ENCODE measurements at places on chromosomes 13 and 19.

DNA sequence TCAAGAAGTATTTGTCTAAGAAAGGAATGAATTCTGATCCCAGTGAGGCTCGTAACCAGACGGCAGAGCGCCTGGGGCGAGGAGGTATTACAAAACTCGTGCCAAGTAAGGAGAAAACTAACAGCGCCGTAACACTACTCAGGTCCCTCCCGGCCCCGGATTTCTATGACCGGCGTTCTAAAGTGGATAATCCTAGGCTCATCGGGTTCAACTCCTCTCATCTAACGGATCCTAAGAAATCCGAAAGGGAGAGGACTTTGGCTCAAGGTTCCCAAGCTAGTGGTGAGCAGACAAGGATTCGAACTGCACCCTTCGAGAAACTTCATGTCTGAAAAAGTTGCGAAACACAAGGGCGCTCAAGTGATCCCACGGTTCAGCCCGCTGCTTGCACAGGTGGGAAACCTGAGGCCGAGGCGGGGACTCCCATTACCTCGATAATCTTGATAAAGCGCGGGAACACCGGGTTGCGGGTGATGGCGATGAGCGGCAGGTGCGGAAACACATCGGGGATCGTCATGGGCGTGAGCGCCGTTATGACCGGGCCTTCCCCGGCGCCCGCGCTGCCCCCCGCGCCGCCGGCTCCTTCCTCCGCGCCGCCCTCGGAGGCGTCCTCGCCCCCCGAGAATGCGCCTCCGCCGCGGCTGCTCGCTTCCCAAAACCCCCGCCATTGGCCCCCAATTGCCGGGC is 529 bp downstream of the LONP1 start:
- DNase-seq: no peak

DNA sequence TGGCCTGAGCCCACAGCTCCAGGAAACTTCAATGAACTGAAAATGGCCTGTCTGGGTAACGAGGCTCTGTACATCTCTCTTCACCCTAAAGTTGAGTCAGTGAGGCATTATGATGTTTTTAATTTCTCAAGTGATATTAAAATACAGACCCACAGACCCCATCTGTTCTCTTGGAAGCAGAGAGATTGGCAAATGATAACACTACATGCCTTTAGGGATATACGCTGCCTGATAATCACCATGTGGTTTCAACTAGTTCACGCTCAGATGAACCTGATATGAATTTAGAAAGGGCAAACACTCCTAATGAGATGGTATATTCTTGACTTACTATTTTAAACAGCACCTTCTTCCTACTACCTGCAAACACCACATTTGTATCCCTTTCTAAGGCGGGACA is 127.5 kb downstream of the RFC3 start:
- DNase-seq: no peak

- no peak for DNase-seq
These were observed 2.9 kb upstream of the IRS2 start for GRCh38 chr13:109789262-109789661.

DNA sequence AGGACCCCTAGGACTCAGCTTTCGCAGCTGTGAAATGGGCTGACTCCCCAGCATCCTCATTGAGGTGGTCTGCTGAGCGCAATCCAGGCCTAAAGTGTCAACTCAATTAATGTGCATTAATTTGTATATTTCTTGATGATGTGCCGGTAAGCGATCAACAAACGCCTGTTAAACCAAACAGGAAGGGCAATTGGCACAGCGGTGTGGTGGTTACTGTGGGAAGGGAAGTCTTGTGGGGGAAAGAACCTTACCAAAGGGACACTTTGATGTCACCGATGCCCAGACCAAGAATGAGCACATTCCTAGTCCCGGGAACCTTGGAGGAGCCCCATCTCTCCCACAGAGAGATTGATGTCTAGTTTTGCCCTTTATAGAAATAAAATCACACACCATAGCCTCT is 1.6 kb downstream of the JAK3 start:
- no peak for DNase-seq

DNA sequence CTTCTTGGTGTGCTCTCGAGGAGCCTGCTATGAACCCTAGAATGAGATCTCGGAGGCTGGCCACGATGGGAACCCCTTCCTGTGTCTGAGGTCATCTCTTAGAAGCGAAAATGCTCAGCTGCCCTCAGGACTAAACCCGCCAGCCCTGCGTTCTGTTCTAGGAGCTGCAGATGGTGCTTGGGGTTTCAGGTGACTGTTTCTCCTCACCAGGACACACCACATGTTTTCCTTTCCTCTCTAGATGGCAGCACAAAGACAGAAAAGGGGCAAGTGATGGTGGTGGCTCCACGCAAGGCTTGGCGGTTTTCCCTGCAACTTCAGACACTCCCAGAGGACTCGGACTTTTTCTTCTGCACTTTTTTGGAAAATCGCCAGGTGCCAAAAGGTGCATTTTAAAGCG is 60.1 kb downstream of the RNASEH2B start:
- DNase-seq: no peak

DNA sequence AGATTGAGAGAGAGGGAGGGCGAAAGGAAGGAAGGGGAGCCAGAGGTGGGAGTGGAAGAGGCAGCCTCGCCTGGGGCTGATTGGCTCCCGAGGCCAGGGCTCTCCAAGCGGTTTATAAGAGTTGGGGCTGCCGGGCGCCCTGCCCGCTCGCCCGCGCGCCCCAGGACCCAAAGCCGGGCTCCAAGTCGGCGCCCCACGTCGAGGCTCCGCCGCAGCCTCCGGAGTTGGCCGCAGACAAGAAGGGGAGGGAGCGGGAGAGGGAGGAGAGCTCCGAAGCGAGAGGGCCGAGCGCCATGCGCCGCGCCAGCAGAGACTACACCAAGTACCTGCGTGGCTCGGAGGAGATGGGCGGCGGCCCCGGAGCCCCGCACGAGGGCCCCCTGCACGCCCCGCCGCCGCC is at the start of gene TNFSF11:
TNFSF11 (plus strand) TSS at position 142 of the 400 bp plus-strand sequence; CDS start at position 294, 152 bp downstream.
- no peak for DNase-seq

GRCh38 chr13:114111577-114111976 is 20.8 kb downstream of the RASA3 start:
- no peak for DNase-seq

DNA sequence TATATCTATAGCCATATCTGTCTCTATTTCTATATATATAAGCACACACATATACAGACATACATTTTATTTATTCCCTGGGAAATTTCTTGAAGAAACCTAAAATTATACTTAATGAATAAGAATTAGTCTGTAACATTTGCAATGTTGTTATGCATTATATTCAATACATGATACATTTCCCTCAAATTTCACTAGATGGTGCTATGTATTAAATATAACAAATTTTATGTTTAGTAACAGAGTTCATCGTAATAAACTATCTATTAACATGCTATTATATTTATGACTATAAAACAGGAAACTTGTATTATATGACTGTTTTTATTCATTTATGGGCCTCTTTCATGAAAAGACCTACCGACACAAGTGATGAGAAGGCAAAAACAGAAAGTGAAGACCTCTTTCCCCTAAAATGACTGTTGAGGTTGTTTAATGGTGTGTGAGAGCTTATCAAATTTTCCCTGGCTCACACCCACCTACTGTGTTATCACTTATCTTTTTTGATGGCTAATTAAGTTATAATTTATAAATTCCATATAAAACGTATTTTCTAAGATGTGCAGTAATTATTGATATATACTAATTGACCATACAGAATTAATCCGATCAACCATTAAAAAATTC is 881.9 kb downstream of the SLITRK6 start:
- DNase-seq: no peak

DNA sequence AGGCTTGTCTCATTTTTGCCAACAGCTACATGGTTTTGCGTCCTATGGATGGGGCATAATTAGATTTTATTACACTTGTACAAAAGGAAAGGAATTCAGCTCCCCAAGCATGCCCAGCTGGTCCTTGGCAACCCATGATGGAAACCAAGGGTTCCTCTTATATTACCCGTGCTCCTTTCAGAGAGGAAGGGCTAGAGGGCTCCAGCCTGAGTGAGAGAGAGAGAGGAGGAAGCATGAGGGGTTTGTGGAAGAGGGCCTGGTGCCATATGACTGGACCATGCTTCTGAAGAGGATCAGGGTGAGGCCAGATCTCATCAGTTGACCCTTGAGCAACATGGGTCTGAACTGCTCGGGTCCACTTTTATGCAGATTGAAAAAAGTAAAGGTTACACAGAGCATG is 3.5 kb upstream of the RPS9 start:
- no peak for DNase-seq

- DNase-seq: peak; percentile 58
These were observed at the start of gene NDUFS7 for GRCh38 chr19:1383312-1384084. TSS of gene NDUFS7 (plus strand) at chr19:1383907. CDS start at chr19:1383927, 20 bp downstream.

DNA sequence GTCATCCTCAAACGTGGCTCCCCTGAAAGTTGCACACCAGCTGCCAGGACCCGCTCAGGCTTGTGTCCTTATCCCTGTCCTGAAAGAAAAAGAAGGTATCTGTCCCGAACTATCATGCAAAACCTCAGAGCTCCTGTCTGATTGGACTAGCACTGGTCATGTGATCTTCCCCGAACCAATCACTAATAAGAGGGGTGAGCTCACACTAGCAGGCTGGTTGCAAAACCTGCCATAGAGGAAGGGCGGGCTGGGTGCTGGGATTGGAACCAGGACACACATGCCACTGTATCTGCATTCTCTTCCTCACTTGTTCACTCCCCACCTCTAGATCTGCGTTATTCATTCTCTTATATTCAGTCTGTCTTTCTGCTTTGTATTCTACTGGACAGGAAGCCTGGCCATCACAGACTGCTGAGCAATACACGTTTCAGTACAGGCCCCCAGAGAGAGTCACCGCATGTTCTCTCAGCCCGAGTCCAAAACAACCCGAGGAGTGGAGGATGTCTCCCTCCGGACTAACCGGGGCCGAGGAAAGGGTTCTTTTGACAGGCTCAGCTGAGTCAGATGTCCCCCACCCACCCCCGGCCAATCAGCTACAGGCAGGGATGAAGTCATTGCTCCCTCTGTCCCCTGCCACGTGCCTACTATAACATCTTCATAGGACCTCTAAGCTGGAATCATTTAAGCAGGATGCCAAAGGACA is 97.7 kb downstream of the SIPA1L3 start:
- no peak for DNase-seq

- no peak for DNase-seq
These were observed 12.7 kb upstream of the NUMBL start for GRCh38 chr19:40703029-40703755.

- DNase-seq: no peak
These were observed 2539.0 kb upstream of the PCDH20 start for GRCh38 chr13:63954683-63955082.

DNA sequence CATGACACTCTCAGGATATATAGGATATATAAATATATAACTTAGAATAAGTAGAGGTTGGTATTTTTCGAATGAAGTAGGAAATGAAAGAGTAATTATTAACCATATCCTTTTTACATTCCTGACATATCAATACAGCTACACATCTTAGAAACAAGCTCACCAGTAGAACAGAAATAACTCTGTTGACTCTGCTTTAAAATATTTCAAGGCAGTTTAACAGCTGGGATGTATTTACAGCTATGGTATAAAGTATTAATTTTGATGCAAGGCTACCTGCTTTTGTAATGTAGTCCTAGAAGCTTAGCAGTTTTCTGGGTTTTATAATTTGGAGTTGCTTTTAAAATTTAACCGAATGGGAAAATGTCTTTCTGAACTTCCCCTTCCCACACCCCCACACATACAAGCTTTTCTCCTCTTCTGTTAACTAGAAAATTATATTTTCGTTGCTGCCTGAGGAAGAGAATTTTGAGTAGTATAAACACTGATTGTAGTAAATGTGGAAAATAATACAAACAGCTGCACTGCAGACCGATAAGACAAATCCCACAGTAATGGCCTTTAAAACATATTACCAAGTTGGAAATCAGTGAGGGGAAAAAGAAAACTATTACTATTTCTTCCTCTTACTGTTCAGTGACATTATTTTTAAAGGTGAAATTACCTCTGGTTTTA is 147.7 kb downstream of the GGACT start:
- DNase-seq: no peak

DNA sequence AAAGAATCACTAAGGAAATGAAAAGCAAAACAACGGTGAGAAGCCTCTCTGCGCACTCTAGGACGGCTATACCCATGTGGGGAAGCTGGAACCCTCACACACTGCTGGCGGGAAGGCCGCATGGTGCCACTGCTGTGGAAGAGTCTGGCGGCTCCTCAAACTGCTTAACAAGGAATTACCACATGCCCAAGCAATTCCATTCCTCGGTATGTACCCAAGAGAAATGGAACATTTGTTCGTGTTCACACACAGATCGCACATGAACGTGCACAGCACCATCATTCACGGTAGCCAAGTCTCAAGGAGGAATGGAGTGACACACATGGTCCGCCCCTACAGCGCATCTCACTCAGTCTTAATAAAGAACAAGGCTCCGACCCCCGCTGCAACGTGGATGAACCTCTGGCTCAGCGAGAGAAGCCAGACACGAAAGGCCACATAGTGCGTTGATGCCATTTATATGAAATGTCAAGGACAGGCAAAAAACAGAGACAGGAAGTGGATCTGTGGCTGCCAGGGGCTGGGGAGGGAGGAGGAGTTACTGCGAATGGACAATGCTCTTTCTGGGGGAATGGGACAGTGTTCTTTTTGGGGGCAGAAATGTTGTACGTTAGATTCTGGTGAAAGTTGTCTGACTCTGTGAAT is 7.6 kb downstream of the CAPS start:
- no peak for DNase-seq

GRCh38 chr19:54160854-54161253 is 1.3 kb upstream of the LENG1 start:
- no peak for DNase-seq

DNA sequence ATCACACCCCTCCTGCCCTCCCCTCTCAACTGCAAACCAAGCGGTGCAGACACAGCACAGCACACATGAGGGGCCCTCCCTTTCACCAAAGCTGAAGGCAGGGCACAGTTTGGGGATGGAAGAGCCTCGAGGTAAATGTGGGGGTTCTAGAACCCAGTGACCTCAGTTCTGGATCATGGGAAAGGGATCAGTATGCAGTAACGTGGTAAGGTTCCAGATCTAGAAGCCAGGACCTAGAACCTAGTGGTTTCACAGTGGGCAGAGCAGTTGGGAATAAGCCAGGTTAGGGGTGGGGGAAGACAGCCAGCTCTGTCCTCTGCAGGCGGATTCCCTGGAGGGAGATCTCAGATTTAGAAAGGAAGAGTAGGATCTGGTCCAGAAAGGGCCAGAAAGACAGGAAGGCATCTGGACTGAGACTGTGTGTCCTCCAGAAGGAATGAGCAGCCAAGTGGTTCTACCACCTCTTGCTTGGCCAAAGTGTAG is 3.1 kb downstream of the FTL start:
- no peak for DNase-seq

DNA sequence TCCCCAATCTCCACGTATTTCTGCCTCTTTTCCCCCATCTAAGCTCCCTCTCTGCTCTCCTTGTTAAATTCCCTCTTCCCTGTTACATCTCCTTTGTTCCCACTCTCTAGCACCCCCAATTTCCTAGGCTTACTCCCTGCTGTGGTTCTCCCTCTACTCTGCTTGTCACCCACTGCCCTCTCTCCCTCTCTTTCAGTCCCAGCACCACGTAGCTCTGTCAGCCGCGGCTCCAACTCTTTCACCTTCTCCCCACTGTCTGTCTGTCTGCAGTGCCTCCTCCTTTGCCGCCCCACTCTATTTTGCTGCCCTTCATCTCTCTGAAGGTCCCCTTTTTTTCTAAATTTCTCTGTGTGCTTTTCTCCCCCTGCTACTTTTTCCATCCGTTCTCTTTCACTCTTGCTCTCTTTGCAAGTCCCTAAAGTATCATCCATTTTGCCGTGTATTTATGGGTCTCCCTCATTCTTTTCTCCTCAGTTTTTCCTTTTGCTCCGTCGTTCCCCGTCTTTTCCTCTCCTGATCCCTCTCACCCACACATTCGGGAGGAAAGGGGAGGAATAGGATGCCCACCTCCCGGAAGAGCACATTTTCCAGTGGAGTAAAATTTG is 937 bp downstream of the ZNF841 start:
- DNase-seq: no peak

- no peak for DNase-seq
These were observed 4.3 kb upstream of the RAP2A start for GRCh38 chr13:97429681-97430081.

Measured in D721Med (cell line).